ENCODE measurements at places on chromosomes 4 and X.

DNA sequence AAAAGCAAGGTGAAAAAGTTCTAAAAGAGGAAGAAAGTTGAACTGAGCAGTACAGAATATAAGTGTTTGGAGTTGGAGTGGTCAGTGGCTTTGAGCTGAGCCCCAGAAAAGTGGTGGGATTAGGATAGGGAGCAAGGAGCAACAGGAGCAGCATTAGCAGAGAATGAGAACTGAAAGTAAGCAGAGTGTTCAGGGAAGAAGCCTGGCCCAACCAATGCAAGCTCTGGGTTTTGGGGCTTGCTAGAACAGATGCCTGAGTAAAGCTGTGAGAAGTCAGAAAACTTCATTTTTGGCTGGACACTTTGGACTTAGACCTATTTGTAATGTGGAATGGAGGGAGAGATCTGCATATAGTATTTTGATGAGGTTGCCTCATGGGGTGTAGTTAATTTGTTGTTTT, 17.8 kb downstream of the JADE1 start:
- H3K27me3 ChIP-seq: no peaks in the 10 kb centered on the region
- H3K36me3 ChIP-seq: peaks cover 1% of the 10 kb centered on the region
- peak overlapping the region; percentile 1 for H3K27ac ChIP-seq
- peaks cover 34% of the 10 kb centered on the region for H3K4me1 ChIP-seq
- DNase-seq: no peak

GRCh38 chr4:77742054-77742453, 77.1 kb downstream of the CNOT6L start:
- no peak overlapping the region for H3K4me3 ChIP-seq
- peaks cover 4% of the 10 kb centered on the region for H3K36me3 ChIP-seq
- H3K4me1 ChIP-seq: no peaks in the 10 kb centered on the region

DNA sequence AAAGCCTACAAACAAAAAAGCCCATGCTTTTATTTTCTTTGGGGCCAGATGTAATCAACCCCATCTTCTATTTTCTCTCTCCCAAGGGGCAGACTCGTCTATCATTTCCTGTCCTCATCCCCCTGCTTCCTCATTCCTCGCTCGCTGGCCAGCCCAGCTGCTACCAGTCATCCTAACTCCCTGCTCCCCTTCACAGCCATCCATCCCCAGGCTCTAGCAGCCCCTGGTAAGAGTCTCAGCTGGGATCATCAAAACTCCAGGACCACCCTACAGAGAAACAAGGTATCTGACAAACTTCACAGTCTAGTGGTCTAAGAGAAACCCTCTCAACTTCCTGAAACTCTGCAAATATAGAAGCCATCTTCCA, 23.6 kb downstream of the SH3KBP1 start:
- H3K27me3 ChIP-seq: no peaks in the 10 kb centered on the region
- H3K27ac ChIP-seq: peak overlapping the region; percentile 48
- no peak overlapping the region for H3K4me3 ChIP-seq
- peaks cover 6% of the 10 kb centered on the region for H3K4me1 ChIP-seq
- H3K36me3 ChIP-seq: no peaks in the 10 kb centered on the region

GRCh38 chr4:119087121-119087520, 48.5 kb upstream of the MYOZ2 start:
- H3K4me3 ChIP-seq: no peak overlapping the region
- DNase-seq: no peak
- H3K4me1 ChIP-seq: peaks cover 4% of the 10 kb centered on the region

- peaks cover 17% of the 10 kb centered on the region for H3K27me3 ChIP-seq
- no peaks in the 10 kb centered on the region for H3K36me3 ChIP-seq
- DNase-seq: no peak
- H3K4me1 ChIP-seq: no peaks in the 10 kb centered on the region
These were observed 6.2 kb upstream of the HPSE start for GRCh38 chr4:83340692-83341343.

GRCh38 chr4:77021614-77022089, 54.1 kb downstream of the CCNI start:
- no peak for DNase-seq
- H3K27me3 ChIP-seq: no peaks in the 10 kb centered on the region
- peaks cover 33% of the 10 kb centered on the region for H3K36me3 ChIP-seq

GRCh38 chr4:138259271-138259670, 17.1 kb upstream of the SLC7A11 start:
- no peaks in the 10 kb centered on the region for H3K27me3 ChIP-seq
- H3K27ac ChIP-seq: no peak overlapping the region
- H3K4me3 ChIP-seq: no peak overlapping the region

- H3K4me3 ChIP-seq: no peak overlapping the region
- no peaks in the 10 kb centered on the region for H3K27me3 ChIP-seq
- no peak overlapping the region for H3K27ac ChIP-seq
- H3K4me1 ChIP-seq: no peaks in the 10 kb centered on the region
These were observed 13.8 kb upstream of the PAGE5 start for GRCh38 chrX:55206162-55206941.

DNA sequence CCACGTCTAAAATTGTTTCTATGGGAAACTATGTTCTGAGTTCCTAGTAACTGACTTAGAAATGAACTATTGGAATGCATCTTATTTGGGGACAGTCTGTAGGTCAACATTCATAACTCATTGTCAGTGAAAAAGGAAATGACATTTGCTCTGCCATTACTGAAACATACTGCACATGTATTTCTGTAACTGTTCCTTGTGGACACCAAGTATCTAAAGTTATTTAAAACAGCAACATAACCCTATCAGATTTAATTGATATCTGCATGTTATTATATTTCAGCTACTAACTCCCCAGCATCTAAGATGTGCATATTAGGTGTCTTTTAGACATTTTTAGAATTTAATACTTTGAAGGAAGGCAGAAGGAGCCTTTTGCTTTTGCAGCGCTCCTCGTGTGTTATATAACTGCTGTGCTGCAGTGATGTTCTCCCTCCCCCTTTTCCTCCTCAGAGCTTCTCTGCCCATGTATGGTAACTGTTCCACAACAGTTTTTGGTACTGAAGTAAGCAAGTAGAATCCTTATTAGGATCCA, 37.2 kb upstream of the TMEM131L start:
- no peak overlapping the region for H3K4me3 ChIP-seq
- H3K27me3 ChIP-seq: peaks cover 4% of the 10 kb centered on the region
- H3K36me3 ChIP-seq: no peaks in the 10 kb centered on the region

DNA sequence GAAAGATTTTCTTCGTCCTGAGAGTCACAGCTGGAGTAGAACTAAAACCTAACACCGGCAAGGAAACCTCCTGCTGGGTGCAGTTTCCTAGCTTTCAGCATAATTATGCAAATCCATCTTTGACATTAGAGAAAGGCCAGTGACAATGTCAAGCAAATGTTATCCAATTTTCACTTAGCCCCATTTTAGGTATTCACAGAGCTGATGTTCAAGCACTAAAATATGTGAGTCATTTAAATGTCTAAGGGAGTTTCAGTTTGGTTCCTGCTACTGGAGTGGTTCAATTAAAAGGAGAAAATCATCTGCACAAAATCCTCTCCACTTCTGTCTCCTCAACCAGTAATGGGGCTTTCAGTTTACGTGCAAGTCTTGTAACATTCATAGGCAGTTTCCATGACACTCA, 37.1 kb upstream of the AMOT start:
- H3K36me3 ChIP-seq: no peaks in the 10 kb centered on the region

- DNase-seq: no peak
- no peaks in the 10 kb centered on the region for H3K27me3 ChIP-seq
- no peak overlapping the region for H3K27ac ChIP-seq
- peaks cover 4% of the 10 kb centered on the region for H3K36me3 ChIP-seq
These were observed 32.1 kb downstream of the NUDT6 start for GRCh38 chr4:122890147-122890795.

GRCh38 chr4:138919094-138919936, 96.3 kb upstream of the NOCT start:
- no peaks in the 10 kb centered on the region for H3K36me3 ChIP-seq
- peak overlapping the region; percentile 1 for H3K4me3 ChIP-seq
- H3K4me1 ChIP-seq: peaks cover 11% of the 10 kb centered on the region
- no peaks in the 10 kb centered on the region for H3K27me3 ChIP-seq
- no peak overlapping the region for H3K27ac ChIP-seq

DNA sequence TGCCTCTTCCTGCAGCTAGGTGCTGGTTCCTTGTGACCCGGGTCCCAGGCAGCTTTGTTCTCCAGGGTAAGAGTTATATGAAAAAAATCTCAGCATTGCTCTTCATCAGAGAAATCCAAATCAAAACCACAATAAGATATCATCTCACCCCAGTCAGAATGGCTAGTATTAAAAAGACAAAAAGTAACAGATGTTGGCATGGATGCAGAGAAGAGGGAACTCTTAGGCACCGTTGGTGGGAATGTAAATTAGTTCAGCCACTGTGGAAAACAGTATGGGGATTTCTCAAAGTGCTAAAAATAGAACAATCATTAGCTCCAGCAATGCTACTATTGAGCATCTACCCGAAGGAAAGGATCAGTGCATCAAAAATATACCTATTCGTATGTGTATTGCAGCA, 61.5 kb downstream of the SORCS2 start:
- no peak overlapping the region for H3K4me3 ChIP-seq
- H3K27ac ChIP-seq: no peak overlapping the region
- H3K4me1 ChIP-seq: no peaks in the 10 kb centered on the region
- DNase-seq: no peak
- no peaks in the 10 kb centered on the region for H3K36me3 ChIP-seq

DNA sequence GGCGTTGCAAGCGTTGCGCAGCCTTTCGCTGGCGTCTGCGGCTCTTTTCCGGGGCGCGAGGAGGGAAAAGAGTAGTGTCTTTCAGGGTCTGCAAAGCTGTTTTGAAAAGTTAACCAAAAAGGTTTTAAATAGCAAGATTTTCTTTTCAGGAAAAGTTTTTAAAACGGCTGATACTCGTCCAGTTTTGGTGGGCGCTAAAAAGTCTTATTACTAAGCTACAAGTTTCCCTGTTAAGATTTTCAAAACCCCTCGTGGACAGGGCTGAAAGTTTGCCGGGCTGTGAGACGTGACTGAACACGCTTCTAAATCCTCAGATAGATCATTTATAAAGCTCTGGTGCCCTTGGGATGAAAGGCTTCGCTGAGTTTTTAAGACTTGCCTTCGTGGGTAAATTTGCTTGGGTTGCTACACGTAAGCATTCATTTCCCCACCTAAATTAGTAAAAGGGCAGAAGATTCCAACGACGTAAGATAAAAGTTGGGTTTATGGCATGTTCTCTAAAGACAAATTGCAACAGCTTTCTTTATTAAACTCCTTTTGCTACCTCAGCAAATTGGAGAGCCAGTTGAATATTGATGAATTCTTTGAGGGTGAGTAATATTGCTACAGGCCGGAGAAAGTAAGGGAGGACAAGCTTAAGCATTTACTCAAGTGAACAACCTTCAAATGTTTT, 91.5 kb downstream of the HPRT1 start:
- H3K27me3 ChIP-seq: peaks cover 15% of the 10 kb centered on the region
- DNase-seq: no peak
- H3K4me1 ChIP-seq: peaks cover 21% of the 10 kb centered on the region
- H3K36me3 ChIP-seq: peaks cover 2% of the 10 kb centered on the region
- peak overlapping the region; percentile 87 for H3K4me3 ChIP-seq
- no peak overlapping the region for H3K27ac ChIP-seq

DNA sequence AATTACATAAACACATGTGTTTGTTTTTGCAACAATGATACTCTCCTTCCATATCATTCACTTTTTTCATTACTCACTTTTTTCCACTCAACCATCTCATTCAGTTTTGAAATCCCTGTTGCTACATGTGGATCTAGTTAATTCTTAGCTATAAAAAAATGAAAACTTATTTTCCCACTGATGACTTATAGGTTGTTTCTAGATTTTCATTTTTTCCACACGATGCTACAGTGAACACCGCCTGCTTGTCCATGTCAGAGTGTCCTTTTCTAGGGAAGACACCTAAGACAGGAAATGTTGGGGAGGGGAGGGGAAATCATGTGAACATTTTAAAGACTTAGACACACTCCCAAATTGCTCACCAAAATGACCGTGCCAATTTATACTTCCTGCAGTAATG, 70.2 kb downstream of the SUPT20HL2 start:
- DNase-seq: no peak
- no peak overlapping the region for H3K27ac ChIP-seq
- H3K36me3 ChIP-seq: no peaks in the 10 kb centered on the region
- H3K4me3 ChIP-seq: no peak overlapping the region

DNA sequence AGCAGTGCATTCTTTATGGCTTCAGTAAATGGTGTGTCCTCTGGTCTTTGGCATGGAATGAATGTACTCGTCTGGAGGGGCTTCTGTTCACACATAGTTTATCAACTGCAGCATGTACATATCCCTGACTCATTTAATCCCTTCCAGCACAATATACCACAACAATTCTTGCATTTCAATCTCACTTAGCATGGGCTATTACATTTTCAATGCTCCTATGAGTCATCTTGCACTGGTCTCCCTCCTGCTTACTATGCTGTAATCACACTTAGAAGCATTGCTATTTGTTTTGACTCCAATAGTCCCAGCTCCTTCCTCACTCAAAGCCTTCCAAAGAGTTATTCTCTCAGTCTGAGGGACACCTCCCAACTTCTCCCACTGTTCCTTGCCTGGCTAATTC, 180.9 kb upstream of the NUDT10 start:
- DNase-seq: no peak
- no peak overlapping the region for H3K27ac ChIP-seq
- no peaks in the 10 kb centered on the region for H3K36me3 ChIP-seq
- no peak overlapping the region for H3K4me3 ChIP-seq
- no peaks in the 10 kb centered on the region for H3K4me1 ChIP-seq

DNA sequence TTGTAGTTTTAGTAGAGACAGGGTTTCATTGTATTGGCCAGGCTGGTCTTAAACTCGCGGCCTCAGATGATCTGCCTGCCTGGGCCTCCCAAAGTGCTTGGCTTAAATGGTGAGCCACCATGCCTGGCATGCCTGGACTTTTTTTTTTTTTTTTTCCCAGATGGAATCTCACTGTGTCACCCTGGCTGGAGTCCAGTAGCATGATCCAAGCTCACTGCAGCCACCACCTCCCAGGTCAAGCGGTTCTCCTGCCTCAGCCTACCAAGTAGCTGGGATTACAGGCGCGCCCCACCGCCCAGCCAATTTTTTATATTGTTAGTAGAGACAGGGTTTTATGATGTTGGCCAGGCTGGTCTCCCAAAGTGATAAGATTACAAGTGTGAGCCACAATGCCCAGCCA, 8.4 kb downstream of the UBE2K start:
- no peak for DNase-seq
- H3K36me3 ChIP-seq: peaks cover 12% of the 10 kb centered on the region
- H3K27ac ChIP-seq: peak overlapping the region; percentile 71
- no peak overlapping the region for H3K4me3 ChIP-seq

DNA sequence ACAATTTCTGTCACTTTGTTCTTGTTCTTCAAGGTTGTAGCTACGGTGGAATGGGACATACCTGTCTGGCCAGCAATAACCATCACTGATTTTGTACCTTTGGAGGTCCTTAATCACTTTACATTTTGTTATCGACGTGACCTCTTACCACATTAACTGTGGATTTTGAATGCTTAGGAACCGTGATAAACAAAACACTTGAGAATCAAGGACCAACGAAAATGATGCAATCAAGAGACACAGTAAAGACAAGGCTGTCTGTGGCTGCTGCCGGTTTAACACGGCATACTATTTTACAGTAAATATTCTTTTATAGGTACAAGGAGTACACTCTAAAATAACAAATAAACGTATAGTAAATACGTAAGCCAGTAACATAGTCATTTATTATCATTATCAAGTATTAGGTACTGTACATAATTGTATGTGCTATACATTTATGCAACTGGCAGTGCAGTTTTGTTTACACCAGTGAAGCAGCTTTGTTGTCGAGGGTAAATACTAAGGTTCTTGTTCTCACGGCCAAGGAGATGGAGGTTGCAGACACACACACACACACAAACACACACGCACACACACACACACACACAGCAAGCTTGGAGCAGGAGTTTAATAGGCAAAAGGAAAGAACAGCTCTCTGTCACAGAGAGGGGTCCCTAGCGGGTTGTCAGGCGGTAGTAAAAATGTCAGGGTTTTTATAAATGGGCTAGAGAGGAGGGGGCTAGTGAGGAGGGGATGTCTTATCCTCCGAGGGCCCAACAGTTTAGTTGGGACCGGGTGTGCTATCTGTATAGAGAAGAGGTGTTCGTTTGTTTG, 194.7 kb upstream of the CXorf51B start:
- H3K4me1 ChIP-seq: peaks cover 16% of the 10 kb centered on the region
- DNase-seq: no peak
- peaks cover 2% of the 10 kb centered on the region for H3K36me3 ChIP-seq
- peak overlapping the region; percentile 81 for H3K27ac ChIP-seq
- no peak overlapping the region for H3K4me3 ChIP-seq
